ENCODE measurements at places on chromosomes 7 and 10. TPM values are rescaled to one million over a fixed set of nuclear protein-coding genes. Genes with fewer than 3 reads are reported as not detected.
A peak's percentile ranks its signal among the peaks of the same experiment; 100 is the strongest.

Gene AKR1B15
- 1.8 TPM for total RNA-seq

Gene TUBGCP2
- total RNA-seq = 39.1 TPM

Gene FOXI2
- total RNA-seq = 0.87 TPM

Gene ZFAND4
- total RNA-seq = 23.8 TPM

Gene STMP1
- 23.6 TPM for total RNA-seq

Gene SLC12A9
- total RNA-seq = 34.5 TPM

Gene PIK3CG
- total RNA-seq = 3.1 TPM

DNA sequence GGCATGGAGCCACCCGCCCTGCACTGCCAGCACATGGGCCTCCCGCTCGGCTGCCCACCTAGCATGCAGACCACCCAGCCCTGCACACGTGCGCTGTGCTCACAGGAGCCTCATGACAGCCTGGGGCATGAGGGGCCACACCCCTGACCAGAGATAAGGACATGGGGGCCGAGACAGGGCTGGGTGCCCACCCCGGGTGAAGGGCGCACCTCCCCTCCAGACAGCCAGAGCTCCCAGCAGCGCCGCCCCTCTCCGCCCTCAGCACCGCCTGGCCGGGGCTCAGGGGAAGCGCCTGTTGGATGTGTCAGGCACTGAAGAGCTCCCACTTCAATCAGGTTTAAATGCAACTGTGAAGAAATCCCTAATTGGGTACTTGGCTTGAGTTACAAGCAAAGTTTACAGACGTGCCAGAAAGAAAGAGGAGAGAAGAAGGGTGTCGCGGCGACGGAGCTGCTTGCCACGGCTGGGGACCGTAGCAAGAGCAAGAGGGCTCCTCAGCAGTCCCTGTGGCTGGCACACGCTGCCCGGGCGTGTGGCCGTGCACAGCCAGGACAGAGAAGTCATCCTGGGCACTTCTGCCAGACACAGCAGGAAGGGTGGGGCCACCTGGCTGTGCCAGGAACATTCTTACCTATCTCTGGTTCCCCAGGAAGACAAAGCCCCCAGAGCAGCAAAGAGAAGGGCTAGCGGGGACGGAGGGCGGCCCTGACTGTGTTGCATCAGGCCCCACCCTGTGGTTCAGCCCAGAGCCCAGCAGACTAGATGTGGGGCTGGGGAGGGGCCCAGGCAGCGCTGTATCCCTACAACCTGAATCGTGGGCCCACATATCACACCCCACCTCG is 247.4 kb downstream of the ELFN1 start:
- no peak for DNase-seq

GRCh38 chr7:1100834-1101562 is 13.1 kb downstream of the GPER1 start:
- DNase-seq = no peak

DNA sequence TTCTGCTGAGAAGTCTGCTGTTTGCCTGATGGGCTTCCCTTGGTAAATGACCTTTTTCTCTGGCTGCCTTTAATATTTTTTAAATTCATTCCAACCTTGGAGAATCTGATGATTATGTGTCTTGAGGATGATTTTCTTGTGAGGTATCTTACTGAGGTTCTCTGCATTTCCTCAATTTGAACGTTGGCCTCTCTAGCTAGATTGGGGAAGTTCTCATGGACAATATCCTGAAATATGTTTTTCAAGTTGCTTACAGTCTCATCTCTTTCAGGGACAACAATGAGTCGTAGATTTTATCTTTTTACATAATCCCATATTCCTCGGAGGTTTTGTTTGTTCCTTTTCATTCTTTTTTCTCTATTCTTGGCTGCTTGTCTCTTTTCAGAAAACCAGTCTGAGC is 208.4 kb downstream of the KIF20B start:
- no peak for DNase-seq

DNA sequence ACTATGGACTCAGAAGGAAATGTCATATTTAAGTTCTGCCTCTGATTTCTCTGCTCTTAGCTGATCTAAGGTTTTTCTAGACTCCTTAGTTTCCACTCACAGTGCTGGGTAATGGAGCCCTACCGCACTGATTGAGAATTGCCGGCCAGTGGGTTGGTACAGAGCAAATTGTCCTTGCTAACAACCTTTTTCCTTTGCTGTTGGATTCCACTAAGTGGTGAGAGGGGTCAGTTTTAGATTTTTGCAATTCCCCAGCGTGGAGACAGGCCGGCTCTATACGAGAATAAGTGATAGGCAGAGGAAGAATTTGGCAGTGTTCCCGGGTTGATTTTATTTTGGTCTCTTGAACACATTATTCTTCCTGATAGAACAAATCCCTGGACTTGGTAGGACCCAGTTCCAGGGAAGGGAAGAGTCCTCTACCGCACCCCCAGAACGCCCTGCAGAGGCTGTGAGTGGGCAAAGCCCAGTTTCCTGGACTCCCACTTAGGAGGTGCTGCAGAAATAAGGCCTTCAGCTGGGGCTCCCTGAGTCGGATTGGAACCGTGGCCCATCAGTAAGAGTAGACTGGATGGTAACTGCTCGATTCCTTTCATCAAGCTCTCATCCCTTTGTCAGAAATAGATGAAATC is 3.0 kb upstream of the NRP1 start:
- DNase-seq = no peak

- no peak for DNase-seq
These were observed 43.3 kb downstream of the POLR1F start for GRCh38 chr7:19665399-19666008.

DNA sequence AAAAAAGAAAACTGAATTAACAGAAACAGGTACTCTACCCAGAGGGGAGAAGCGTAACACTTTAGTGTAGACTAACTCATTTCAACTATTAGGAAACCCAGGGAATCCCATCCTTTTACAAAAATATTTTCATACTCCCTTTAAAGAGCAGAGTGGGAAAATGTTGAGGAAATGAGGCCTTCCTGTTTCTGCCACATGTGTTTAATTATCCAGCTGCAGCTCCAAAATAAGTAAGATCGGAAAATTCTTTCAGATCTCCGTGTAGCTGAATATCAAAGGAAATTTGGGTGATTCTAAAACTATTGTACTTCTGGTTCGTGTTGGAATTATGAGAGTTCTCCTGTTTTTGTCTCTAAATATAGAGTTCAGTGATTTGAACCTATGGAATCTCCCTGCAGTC is 58.0 kb upstream of the CAV2 start:
- no peak for DNase-seq

DNA sequence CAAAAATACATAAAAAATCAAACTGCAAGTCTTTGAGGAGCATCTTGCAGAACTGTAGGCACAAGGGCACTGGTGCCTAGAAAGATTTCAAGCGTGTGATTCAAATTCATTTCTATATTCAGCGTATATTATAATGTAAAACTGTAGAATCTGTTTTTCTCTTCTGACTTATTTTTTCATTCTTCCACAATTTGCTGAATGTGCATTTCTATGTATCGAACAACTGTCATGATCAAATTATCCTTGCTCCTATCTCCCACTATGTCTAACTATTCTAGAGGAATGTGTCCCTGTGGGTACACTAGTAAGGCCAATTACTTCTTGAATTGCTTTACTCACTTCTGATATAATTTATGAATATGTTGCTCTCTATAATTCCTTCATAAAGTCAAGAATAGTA is 283.0 kb upstream of the MAGI2 start:
- no peak for DNase-seq

- no peak for DNase-seq
These were observed 94.1 kb upstream of the ARMC3 start for GRCh38 chr10:22833781-22834180.

GRCh38 chr7:106056513-106057203 is 55.5 kb downstream of the SYPL1 start:
- peak; percentile 64 for DNase-seq

DNA sequence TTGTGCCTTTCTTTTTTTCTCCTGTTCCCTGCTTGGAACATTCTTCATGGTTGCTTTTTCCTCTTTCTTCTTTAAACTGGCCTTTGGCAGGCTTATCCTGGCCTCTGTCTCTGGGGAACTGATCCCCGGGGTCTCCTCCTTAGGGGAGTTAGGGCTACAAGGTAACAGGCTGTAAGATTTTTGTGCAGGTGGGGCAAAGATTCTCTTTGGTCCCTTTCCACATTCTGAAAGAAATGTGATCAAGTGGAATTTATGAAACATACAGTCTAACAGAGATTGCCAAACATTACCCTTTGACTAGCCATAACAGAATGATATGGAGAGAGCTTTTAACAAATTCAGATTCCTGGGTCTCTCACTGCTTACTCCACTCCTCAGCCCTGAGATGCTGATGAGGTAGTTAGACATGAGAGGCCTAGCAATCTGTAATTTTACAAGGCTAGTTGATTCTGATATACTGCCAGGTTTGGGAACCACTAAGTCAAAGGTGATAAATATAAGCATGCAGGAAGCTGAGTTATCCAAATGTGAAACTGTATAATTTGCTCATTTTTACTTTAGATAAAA is 8.8 kb downstream of the ZCWPW1 start:
- no peak for DNase-seq

- DNase-seq = no peak
These were observed 7.8 kb downstream of the ZNF680 start for GRCh38 chr7:64555046-64555445.

DNA sequence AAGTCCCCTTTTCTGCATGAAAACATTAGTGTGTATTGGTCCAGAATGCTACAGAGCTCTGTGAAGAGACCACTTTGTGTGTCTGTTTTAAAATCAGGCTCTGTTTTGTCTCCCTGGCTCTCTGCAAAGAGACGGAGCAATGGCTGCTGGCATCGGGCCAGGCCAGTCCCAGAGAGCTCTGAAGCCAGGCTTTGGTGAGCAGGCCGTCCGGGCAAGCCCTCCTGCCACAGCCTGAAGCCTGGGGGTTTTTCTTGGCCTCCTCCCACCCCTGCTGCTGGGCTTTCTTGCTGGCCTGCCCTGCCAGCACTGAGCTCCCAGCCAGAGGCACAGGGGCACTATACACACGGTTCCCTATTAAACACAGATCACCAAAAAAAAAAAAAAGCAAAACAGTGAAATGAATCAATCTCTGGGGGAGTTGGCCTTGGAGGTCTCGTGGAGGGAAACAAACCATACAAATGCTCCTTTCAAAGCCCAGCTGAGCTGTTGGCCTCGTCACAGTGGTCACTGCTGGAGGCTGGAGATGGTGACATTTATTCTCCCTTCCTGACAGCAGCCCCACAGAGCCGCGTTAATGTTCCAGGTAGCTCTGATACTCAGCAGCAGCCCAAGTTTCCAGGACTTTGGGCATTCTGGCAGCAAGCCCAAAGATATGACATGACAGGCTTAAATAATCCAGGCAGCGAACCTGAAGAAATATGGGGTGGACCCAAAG is 237.2 kb downstream of the TCF7L2 start:
- DNase-seq = no peak

DNA sequence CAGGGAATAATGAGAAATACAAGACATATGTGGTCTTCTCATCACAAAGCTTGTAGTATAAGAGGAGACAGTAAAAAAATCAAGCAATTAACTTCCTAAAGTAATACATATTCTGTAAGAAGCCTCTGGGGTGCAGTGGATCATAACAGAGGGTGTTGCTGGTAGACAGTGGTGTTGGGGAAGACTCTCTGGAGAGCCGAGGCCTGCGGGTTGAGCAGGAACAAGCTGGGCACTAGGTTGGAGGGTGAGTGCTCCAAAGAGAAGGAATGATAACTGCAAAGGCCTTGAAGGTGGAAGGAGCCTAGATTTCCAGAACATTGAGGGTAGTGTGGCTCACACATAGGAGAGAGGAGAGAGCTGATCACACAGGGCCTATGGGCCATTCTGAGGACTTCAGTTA is 1.5 kb downstream of the GIMAP4 start:
- no peak for DNase-seq

GRCh38 chr7:24010495-24010894 is 273.5 kb upstream of the NPY start:
- DNase-seq = no peak

- DNase-seq = no peak
These were observed 169.2 kb downstream of the CTTNBP2 start for GRCh38 chr7:117704063-117704462.

DNA sequence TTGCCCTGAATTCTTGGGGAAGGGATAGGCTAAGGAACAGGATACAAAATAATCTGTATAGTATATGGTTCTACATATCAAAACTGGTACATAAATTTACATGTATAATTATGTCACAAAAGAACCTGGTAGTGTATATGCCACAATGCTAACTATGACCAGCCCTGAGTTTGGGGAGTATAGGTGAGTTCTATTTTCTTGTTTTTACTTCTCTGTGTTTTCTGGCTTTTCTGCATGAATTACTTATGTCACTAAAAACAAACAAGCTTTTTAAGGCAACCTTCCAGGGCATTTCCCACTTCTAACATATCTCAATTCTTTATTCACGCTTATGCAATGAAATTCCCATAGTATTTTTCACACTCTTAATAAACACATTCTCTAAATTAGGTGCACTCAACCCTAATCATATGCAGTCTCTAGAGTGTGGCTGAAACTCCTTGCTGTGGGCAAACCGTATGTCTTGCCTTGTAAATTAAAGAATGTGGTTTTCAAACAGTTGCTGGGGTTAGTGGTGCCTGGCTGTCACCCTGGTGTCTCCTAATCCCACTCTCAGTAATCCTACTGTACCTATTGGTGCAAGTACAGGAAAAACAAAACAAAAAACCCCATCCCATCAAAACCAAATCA is 14.0 kb upstream of the INSIG1 start:
- DNase-seq = no peak

GRCh38 chr7:74070619-74070921 is 13.0 kb upstream of the LIMK1 start:
- no peak for DNase-seq
